ENCODE measurements at places on chromosomes 11 and 22.
A peak's percentile ranks its signal among the peaks of the same experiment; 100 is the strongest.

- DNase-seq, result no peak
Observed at GRCh38 chr11:7569044-7569443, 55.2 kb downstream of the PPFIBP2 start.

DNA sequence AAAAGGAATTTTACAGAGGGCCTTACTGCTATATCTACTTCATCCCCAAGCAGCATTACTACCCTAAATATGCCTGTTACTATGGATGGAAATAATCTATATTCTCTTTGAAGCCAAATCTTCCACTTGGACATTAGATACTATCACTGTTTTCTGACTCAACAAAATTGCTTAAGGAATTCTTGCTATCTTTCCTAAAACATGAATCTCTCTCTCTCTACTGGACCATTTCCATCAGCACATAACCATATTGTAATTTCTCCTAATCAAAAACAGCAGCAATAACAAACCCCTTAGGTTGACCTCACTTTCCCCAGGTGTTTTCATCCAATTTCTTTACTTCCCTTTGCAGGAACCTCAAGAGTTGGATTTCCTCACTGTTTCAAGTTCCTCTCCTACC lies 67.9 kb upstream of the BLID start:
- DNase-seq, result no peak

DNA sequence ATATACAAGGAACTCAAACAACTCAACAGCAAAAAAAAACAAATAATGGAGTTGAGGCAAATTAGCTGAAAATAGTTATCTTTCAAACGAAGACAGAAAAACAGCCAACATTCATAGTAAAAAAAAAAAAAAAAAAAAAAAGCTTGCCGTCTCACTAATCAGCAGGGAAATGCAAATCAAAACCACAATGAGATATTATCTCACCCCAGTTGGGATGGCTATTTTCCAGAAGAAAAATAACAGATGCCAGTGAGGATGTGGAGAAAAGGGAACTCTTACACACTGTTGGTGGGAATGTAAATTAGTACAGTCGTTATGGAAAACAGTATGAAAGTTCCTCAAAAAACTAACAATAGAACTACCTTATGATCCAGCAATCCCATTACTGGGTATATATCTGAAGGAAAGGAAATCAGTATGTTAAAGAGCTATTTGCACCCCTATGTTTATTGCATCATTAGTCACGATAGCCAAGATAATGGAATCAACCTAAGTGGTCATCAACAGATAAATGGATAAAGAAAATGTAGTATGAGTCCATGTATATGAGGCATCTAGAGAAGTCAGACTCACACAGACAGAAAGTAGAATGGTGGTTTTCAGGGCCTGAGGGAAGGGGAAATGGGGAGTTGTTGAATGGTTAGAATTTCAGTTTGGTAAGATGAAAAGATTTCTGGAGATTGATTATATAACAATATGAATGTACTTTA lies 56.0 kb downstream of the USP35 start:
- DNase-seq, result no peak

GRCh38 chr11:11640996-11641395 lies 19.2 kb upstream of the GALNT18 start:
- no peak for DNase-seq

GRCh38 chr11:75140269-75141138 lies 10.4 kb upstream of the SLCO2B1 start:
- peak; percentile 5 for DNase-seq

GRCh38 chr11:128694618-128695481 lies 978 bp downstream of the FLI1 start:
- no peak for DNase-seq

DNA sequence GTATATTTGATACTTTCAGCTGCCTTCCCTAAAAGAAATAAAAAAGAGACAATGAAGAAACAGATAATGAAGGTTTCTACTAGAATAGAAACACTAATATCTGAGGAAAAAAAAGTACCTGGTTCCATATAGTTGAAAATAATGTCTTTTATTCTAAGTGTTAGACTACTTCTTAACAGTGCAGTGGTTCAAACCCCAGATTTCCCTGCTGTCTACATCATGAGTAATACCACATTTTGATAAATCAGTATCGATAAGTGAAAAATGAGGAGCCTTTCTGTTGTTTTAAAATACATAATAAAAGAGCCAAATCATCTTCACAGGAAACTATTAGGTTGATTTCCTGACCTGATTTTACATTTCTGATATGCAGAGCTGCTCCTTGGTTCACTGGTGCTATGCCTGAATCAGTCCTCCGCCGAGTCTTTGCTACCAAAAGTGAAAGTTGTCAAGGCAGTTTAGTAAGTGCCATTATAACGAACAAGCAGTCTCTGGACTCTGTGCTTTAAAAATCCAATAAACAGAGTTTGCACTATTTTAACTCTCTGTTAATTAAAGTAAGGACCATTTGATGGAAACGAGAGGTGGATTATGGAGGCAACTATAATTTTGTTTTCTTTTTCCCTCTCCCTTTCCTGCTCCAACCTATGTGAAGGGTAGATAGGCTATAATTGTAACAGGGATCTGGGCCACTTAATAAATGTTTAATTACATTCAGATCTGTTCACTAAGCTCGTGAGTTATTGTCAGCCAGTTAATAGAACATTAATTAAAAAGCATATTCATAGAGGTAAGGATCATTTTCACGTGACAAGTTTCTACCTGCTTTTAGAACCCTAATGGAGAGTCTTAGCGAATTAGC lies 724.5 kb upstream of the RAG2 start:
- no peak for DNase-seq

DNA sequence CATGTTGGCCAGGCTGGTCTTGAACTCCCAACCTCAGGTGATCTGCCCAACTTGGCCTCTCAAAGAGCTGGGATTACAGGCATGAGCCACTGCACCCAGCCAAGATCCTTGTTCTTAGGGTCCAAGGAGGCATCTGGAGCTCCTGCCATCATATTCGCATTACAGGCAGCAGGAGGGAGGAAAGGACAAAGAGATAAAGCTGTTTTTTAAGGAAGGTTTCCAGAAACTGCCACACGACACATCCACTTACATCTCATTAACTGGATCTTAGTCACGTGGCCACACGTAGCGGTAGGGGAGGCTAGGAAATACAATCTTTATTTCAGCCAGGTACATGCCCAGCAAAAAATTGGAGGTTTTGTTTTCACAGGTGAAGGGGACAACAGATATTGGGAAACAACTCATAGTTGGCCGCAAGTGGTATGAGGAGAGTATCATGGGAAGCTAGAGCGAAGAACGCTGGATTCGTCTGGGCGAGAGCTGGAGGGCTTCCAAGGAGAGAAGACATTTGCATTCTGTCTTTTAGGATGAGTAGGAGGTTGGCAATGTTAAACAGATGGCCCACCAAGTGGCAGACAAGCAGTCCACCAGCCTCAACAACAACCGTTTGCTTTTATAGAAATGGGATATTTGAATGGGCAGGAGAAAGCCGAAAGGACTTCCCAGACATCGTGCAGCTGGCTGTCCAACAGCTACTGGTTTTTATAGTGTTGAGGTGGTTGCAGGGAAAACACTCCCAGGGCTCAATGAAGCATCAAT lies 39.2 kb upstream of the DMC1 start:
- DNase-seq, result no peak

DNA sequence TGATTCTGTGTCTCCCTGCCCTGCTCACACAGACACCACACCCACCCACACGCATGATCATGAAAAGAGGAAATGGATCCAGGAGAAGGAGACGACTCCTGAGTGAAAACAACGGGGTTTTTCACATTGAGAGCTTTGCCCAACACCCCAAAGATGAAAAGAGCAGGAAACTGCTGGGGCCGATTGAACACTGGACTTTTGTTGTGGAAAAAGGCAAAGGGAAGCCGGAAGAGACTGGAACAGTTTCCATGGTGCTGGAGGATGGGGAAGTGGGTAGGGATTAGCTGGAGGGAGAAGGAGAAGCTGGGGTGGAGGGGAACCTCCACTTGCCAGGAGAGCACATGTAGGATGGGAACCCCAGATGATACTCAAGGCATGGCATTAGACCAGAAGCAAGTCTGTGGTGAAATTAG lies 5.2 kb upstream of the SLC43A3 start:
- no peak for DNase-seq

DNA sequence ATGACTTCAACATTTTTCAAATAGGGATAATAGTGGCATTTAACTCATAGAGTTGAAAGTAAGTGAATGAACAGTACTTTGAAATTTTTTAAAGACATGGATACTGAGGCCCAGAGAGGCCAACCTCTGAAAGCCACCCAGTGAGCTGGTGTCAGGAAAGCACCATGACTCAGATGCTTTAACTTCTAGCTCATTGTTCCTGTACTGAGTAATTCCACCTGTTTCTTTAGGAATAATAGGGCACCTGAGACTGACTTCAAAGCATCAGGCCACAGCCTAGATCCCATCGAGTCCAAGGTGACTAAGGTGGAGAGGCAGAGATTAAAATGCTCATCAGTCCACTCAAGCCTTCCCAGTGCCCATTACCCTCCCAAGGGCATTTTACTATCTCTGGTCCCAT lies 491.8 kb upstream of the TENM4 start:
- no peak for DNase-seq

Data from RCC 7860 (cell line).